Left hindlimb (tissue), 1 donor: ENCODE measurements at places on chromosomes 13 and 19.
A peak's percentile ranks its signal among the peaks of the same experiment; 100 is the strongest.

- DNase-seq = no peak
Measured at GRCh38 chr19:16142032-16142580, 1.4 kb upstream of the HSH2D start.

DNA sequence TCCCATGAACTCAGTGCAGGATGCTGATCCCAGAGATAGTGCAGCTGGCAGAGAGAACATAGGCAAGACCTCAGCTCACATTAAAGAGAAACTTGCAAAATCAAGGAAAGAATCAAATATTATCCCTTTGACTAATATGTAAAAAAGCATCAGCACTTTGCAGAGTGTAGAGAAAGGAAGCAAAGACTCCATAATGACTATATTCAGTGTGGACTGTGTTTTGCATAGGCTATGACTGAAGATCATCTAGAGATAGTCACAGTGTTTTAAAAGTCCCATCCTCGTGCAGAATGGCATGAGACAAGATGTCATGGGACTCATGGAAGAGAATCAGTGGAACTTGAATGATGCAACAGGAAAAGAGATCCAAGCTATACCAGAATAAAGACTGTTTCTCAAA lies 84.0 kb downstream of the RAP2A start:
- no peak for DNase-seq

GRCh38 chr19:52070496-52070895 lies 21.9 kb upstream of the ZNF432 start:
- no peak for DNase-seq

DNA sequence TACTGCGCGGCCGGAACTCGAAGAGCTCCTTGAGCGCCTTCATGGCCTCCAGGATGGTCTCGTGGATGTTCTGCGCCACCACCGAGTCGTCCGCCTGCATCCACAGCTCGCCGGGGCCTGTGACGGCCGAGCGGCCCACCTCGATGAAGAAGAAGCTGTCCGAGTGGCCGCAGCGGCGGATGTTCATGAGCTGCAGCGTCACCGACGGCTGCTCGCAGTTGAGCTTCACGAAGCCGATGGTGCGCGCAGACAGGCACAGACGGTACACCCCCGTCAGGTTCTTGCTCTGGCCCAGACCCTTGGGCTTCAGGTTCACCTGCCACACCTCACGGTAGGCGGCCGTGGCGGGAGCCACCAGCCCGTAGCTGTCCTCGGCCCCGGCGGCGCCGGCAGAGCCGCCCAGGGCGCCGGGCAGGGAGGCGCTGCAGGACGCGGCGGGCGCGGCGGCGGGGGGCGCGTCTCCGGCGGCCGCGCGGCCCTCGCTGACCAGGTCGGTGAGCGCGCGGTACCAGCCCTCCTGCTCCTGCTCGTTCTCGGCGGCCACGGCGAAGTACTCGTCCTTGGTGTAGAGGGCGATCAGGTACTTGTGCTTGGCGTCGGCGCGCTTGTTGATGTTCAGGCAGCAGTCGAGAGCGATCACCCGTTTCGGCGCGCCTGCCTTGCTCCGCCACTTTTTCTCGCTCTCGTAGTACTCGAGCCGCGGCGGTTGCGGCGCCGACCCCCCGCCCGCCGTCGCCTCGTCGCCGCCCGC lies 1.1 kb downstream of the IRS2 start:
- DNase-seq = peak; percentile 56

- DNase-seq = no peak
Measured at GRCh38 chr19:7247155-7247554, 47.1 kb downstream of the INSR start.

DNA sequence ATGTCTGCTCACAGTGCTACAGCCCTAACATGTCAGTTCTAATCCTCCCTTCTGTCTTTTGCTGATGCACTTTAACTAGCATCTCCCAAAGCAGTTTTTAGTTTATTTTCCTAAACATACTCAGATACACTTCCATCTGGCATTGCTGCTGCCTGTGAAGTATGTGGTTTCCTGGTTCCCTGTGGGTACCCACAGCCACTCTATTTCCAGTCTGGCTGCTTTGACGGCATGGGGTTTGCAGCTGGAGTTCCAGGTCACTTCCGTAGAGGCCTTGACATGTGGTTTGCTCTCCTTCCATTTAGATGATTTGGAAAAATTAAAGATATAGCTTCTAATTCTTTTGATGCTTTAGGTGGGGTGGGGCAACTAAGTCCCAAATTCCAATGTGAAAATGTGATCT lies 375.5 kb downstream of the PCDH20 start:
- DNase-seq = peak; percentile 42

DNA sequence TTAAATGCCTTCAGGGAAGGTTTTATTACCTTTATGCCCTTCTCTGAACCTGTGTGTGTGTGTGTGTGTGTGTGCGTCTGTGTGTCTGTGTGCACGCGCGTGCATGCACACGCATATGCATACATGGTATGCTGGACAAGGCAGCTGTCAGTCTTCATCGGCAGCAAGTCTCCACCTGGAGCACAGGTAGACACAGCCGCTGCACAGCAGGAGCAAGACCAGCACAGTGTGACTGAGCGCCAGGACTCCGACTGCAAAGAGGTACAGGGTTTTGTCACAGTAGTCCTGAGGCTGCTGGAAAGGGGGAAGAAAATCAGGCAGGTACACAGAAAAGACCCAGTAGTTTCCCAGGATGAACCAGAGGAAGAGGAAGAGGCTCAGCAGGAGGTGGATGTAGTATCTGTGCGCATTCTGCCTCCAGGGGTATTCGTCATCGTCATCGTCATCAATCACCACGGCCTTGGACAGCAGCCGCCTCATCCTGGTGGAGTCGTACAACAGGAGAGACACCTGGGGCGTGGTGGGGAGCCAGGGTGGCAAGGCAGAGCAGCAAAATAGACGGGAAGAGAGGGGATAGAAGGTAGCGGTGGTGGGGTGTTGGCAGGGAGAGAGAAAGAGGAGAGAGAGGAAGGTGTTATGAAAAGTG lies 12.8 kb upstream of the DHRS12 start:
- no peak for DNase-seq

GRCh38 chr19:15432018-15432494 lies 13.3 kb upstream of the AKAP8L start:
- no peak for DNase-seq

DNA sequence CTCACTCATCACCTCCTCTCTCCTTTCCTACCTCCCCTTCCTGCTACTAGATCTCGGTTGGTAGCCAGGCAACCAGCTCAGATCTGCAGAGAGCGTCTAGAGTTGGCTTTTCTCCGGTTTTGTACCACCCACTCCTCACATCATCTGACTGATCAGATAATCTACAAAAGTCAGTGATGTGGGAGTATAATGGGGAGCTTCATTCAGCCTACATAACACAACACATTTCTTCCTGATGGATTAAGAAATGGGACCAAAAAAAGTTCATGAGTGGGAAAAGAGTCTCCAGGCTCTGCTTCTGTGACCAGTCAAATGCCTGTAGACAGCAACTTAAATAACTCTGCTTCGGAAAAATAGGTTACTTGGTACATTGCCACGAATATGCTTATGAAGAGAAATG lies 279.8 kb downstream of the DCLK1 start:
- no peak for DNase-seq

DNA sequence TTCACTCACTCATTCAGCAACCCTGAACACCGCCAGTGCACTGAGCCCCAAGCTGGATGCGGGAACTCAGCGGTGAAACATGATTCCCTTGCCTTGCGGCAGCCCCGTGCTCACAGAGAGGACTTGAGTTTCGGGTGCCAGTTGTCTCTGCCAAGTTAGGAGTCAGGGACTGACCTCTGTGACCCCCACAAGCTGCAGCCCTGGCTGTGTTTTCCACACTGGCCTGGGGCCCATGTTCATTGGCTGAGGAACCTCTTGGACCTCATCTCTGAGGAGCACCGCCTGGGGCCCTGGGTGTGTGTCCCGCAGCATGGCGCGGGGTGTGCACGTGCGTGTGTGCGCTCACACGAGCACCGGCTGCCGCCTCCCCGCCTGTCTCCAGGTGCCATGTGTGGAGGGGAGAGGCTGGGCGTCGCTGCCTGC lies 31.0 kb downstream of the CAPN12 start:
- DNase-seq = no peak

DNA sequence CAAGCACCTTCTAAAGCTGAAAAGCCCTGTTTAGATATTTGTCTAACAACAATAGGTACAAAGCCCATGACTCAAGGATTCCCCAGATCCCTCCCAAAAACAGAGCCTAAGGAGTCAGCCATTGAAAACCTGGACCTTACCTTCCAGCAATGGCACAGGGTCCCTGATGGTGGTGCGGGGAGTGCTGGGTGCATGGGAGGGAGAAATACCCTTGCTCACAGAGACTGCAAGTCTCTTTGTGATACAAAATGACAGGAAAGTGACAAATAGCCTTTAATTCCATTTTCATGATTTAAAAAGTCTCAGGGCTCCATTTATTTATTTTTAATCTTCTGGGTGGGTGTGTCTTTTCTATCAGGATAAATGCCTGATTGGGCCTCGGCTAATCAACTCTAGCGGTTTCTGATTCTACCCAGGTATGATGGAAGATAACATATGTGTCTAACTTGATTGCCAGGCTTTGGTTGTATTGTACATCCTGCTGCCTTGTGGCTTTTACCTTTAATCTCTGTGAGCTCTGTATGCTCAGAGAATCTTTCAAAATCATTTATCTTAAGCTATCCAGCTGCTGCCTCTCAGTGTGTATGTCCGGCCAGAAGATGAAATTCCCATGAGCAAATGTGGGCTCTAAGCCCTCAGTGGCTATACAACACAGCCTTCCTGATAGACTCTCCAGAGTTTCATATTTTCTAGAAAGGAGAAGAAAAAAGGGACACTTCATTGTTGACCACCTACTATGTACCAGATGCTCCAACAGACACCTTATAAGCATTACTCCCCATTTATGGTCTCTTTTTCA lies 54.6 kb upstream of the FAM124A start:
- no peak for DNase-seq

- DNase-seq = no peak
Measured at GRCh38 chr19:3153286-3154230, 17.7 kb downstream of the GNA15 start.

GRCh38 chr13:45870232-45870631 lies 18.7 kb upstream of the SIAH3 start:
- DNase-seq = no peak

GRCh38 chr19:55091126-55091910 lies 15.6 kb downstream of the EPS8L1 start:
- DNase-seq = no peak

GRCh38 chr19:49981603-49982593 lies 20.9 kb upstream of the SIGLEC11 start:
- DNase-seq = no peak

DNA sequence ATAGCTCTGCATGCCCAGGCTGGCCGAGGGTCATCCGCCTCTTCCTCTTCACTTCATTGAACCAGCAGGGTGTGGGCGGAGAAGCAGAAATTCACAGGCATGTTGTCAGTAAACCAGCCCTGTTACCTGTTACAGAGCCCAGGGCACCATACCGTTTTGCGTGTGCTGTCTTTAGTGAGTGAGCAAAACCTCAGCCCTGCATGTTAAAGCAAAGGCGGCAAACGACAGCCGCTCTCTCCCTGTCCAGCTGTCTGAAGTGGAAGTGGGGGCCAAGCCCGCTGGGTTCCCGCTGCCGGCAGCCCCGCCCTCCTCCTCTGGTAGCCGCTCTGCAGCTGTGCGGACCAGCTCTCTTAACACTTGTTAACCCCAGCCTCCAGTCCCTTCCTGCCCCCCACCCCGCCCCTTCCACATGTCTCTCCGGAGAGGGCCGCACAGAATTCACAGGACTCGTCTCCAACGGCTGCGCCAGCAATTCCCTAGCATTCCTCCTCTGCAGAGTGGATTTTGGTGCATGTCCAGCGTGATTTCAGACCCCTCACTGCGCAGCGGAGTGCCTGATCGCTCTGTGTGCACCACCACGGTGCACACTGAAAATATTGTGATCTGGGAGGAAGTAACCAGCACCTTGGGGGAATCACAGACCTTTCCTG lies 12.7 kb downstream of the KLHL26 start:
- peak; percentile 90 for DNase-seq

DNA sequence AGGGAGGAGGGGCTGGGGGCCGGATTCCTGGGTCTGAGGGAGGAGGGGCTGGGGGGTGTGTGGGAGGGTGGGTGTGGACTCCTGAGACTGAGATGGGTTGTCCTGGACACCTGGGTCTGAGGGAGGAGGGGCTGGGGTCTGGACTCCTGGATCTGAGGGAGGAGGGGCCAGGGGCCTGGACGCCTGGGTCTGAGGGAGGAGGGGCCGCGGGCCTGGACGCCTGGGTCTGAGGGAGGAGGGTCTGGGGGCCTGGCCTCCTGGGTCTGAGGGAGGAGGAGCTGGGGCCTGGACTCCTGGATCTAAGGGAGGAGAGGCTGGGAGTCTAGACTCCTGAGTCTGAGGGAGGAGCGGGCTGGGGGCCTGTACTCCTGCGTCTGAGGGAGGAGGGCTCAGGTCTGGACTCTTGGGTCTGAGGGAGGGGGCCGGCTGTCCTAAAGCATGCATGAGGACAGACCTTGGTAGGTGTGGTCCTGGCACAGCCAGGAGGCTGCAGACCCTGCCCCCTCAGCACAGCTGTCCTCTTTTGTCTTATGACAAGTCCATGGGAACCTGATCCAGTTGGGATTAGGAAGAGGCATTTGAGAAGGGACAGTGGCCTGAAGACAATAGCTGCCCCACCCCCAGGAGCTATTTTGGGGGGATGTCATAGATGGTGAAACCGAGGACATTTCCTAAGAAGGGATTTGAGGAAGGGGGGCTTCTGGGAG lies 1.3 kb downstream of the TNNT1 start:
- DNase-seq = peak; percentile 61

GRCh38 chr19:2631213-2631821 lies 71.2 kb downstream of the GNG7 start:
- DNase-seq = no peak

GRCh38 chr19:2097203-2097885 lies 629 bp downstream of the IZUMO4 start:
- DNase-seq = no peak

DNA sequence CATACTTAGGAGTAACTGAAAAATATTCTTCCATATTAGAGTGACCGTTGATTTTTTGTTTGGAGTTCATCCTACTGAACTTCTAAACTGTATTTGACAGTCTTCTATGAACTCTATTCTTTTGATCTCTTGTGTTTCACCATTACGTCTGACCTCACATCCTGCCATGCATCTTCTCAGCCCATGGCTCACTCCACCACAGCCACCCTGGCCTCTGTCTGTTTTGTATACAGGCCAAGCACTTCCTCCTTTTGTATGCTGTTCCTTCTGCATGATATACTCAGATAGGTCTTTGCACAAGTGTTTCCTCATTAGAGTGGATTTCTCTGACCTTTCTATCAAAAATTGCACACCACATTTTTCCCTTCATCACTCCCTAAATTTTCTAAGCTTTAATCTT lies 119.9 kb downstream of the MAB21L1 start:
- DNase-seq = no peak

DNA sequence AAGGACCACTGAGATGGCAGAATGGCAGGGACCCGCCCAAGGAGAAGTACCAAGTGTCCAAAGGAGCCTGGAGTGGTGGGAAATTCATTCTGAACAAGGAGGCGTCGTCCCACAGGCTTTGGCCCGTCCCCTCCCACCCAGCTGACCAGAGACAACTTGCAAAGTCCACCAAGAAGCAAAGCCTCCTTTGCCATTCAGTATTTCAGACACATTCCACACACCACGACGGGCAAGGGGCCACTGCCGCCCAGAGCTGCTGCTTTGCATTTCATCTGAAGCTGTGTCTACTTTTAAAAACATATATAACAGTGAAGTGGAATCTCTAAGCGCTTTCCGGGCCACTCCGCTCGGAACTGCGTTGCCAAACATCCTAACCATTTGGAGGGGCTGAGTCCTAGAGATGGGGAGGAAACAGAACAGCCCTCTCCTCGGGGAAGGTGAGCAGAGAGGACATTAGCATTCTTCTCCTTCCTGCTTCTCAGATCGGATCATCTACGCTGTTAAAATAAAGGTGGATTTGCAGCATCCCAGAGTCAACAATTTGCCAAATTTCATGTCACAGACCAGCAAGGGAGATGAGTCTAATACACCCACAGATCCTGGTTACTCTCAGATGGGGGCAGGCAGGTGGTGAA lies 89.0 kb upstream of the ZNF507 start:
- DNase-seq = no peak
